ENCODE measurements at places on chromosomes 6 and 20. TPM values are rescaled to one million over a fixed set of nuclear protein-coding genes. Genes with fewer than 3 reads are reported as not detected.

- H3K4me1 ChIP-seq: no peaks in the 10 kb centered on the region
- no peaks in the 10 kb centered on the region for H3K27me3 ChIP-seq
- no peak overlapping the region for H3K4me3 ChIP-seq
- no peaks in the 10 kb centered on the region for H3K36me3 ChIP-seq
- no peak overlapping the region for H3K27ac ChIP-seq
Observed at GRCh38 chr6:113219783-113220182, 637.4 kb upstream of the MARCKS start.

DNA sequence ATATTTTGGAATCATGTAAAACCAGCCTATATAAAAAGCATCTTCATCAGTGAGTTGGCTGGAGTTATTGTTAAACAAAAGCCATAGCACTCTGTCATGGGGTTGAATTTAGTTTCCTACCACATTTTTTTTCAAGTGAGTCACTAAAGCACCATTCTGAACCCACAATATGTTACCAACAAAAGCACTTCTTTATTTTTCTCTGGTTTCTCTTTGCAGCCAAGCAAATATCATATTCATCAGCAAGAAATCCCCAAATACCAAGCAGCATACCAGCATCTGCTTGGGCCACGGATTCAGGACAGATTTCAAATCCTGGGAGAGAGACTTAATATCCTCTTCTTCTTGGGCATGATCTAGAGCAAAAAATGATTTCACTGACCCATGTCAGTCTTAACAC is 441.4 kb downstream of the BCKDHB start:
- no peak for DNase-seq
- no peak overlapping the region for H3K4me3 ChIP-seq
- no peaks in the 10 kb centered on the region for H3K4me1 ChIP-seq
- H3K27me3 ChIP-seq: no peaks in the 10 kb centered on the region
- peak overlapping the region; percentile 49 for H3K27ac ChIP-seq

GRCh38 chr6:14665827-14666724 is 548.5 kb downstream of the CD83 start:
- H3K4me1 ChIP-seq: peaks cover 10% of the 10 kb centered on the region
- no peaks in the 10 kb centered on the region for H3K36me3 ChIP-seq
- no peak for DNase-seq
- H3K4me3 ChIP-seq: no peak overlapping the region
- H3K27me3 ChIP-seq: no peaks in the 10 kb centered on the region
- H3K27ac ChIP-seq: no peak overlapping the region

DNA sequence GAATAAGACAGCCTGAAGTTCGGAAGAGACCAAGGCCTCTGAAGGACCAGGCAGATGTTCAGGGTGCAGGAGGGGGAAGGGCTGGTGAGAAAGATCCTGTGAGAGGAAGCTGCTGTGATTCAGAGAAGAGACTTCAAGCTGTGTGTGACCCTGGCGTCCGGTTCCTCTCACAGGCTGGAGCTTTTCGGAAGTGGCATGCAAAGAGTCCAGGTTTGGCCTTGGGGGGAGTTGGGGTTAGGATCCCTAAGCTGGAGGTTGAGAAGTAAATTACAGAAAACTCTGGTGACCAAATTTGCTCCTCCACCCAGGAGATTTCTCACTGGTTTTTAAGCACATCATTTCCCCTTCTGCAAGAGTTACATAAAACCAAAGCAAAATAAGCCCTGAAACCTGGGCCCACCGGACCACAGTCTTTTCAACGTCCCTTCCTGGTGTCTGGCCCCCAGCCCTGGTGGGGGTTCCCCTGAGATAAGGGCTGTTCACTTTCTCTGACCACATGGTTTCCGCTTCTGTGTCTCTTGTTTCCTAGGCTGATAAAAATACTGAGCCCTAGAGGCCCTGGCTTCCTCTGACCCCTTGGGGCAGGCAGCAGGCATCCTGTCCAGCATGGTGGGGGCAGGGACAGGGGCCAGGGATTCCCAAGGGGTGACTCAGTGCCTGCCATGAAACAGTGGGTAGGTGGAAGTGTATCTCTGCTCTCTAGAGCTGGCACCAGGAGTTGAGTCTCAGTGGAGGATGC is 12.0 kb upstream of the LTA start:
- no peak for DNase-seq
- H3K4me3 ChIP-seq: no peak overlapping the region
- H3K36me3 ChIP-seq: peaks cover 50% of the 10 kb centered on the region
- no peaks in the 10 kb centered on the region for H3K27me3 ChIP-seq
- H3K4me1 ChIP-seq: peaks cover 6% of the 10 kb centered on the region

DNA sequence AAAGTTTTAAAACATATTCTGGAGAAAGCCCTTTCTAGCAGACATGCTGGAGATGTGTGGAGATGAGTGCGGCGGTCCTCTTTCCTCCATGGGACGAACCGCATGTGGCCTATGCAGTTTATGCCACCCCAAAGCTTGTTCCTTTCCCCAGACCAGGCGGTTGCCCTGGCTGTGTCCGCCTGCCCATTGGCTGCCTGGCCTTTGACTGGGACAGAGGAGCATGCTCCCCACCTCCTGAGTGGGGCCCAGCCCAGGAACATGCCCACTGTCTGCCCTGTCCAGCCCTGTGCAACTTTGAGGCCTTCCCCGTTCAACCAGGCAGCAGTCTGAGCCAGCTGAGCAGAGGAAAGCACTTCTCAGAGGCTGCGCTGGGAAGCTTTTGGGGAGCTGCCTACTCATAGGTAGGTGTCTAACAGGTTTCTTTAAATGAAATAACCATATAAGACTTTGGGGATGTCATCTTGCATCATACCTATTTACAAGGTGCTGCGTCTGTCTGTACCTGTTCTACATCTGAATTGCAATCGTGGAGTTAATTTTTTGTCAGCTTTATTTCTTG is 20.6 kb downstream of the FOXC1 start:
- peaks cover 61% of the 10 kb centered on the region for H3K27me3 ChIP-seq
- peaks cover 4% of the 10 kb centered on the region for H3K4me1 ChIP-seq
- H3K27ac ChIP-seq: no peak overlapping the region
- DNase-seq: no peak
- no peaks in the 10 kb centered on the region for H3K36me3 ChIP-seq

GRCh38 chr6:165013701-165014100 is 295.7 kb downstream of the C6orf118 start:
- no peak overlapping the region for H3K27ac ChIP-seq
- no peaks in the 10 kb centered on the region for H3K36me3 ChIP-seq
- H3K27me3 ChIP-seq: no peaks in the 10 kb centered on the region
- H3K4me1 ChIP-seq: no peaks in the 10 kb centered on the region
- no peak for DNase-seq
- no peak overlapping the region for H3K4me3 ChIP-seq

DNA sequence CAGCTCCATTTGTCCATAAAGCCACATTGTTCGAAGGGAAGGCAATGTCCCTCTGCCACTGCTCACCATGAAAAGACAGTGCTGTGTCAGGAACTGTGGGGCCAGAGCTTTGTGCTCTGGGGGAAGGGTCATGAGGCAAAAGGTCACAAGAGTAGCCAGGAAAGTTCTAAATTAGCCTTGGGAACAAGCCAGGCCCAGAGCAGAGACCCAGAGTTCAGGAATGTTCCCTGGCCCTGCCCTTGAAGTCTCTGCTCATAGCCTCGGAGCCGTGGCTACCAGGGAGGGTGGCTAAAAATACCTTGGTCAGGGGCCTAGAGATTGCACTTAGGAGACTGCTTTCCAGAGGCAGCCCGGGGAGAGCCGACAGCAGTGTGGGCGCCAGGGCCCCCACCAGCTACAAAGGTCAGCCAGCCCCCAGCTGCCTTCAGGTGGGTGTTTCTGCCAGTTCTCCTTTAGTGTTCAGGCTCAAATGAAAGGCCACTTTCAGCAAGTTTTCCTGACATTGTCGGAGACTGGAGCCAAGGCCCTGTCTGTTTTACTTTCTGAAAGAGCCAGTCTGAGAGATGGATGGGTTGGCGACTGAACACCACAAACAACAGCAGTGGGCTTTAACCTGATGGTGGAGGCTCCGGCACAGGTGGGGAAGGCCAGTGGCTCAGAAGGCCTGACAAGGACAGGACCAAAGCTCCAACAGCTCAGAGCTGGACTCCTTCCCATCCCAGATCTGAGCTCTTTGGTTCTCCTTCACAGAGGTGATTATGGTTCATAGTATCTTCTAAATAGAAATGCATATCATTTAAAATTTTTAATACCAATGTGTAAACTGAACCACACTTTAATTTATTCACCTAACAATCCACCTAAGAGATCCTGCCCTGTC is 76.2 kb downstream of the CDH26 start:
- no peaks in the 10 kb centered on the region for H3K27me3 ChIP-seq
- DNase-seq: no peak
- no peak overlapping the region for H3K4me3 ChIP-seq
- H3K27ac ChIP-seq: no peak overlapping the region
- no peaks in the 10 kb centered on the region for H3K36me3 ChIP-seq

DNA sequence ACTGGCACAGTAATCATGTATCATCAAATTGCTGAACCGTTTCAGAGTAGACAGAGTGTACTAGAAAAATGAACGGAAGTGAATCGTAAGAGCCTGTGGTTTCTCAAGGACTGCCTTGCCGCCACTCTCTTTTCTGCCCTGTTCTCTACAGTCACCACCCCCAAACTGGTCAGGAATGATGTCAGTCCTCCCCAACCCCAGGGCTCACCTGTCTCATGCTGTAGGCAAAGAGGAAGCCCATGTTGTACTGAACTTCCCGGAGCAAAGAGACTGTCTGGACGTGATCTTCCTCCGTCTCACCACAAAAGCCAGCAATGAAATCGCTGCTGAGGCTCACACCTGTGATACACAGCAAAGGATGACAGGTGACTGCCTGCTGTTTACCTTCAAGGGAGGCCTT is 31.0 kb downstream of the CDK5RAP1 start:
- no peak for DNase-seq
- H3K27me3 ChIP-seq: no peaks in the 10 kb centered on the region
- no peak overlapping the region for H3K27ac ChIP-seq
- H3K4me3 ChIP-seq: no peak overlapping the region

DNA sequence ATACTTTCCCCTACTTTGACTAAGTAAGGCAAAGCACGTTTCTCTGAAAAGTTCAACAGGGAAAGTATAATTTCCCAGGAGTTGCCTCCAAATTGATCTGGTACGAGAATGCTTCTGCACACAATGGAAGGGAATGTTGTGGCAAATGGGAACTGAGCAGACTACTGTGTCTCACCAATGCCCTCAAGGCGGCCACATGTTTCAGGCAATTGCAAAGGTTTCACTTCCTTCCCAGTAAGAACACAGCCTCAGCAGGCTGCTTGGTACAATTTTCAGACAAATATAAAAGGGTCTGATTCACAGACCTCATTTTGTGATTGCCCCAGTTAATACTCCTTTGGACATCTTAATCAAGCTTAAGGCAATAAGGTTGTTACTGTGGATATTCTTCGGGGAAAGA is 71.2 kb downstream of the KIAA0319 start:
- no peak overlapping the region for H3K4me3 ChIP-seq
- H3K36me3 ChIP-seq: peaks cover 5% of the 10 kb centered on the region
- H3K4me1 ChIP-seq: no peaks in the 10 kb centered on the region
- no peak for DNase-seq
- H3K27me3 ChIP-seq: no peaks in the 10 kb centered on the region

DNA sequence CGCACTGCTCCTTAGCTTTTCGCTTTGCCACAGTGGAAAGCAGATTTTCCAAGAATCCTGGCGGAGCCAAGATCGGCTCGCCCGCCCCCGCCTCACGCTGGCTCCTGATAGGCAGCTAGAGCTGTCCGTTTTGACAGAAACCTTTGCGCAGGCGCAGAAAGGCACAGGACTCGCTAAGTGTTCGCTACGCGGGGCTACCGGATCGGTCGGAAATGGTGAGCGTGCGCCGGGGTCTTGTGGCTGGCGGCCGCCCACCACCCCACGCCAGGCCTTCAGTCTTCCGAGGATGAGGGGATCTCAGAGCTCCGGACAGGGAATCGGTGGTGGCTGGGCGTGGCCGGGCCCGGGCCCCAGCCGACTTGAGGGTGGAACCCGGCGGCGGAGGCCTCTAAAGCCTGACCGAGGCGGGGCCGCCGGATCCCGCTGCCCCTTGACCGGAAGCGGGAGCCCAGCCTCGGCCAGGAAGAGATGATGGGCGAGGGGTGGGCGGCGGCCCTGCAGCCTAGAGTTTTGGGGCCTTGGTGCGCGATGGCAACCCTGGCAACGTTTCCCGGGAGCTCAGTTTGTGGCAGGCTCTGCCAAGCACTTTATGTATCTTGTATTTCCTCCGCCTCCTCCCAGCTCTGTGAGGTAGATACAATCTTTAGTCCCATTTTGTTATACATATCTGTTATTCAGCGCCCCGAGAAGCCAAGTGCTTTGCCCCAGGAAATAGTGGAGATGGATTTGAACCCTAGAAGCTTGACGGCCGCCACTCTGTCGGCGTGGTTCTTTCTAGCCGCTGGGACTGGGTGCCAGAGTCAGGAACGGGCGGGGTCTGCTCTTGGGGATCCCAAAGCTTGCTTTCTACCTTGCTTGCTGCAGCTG is at the start of gene DYNLRB1:
TSS of gene DYNLRB1 (plus strand) at position 176 of the 867 bp plus-strand sequence. CDS start at position 213, 37 bp downstream.
- peaks cover 9% of the 10 kb centered on the region for H3K36me3 ChIP-seq
- H3K4me1 ChIP-seq: peaks cover 13% of the 10 kb centered on the region
- peak within 1 kb of the TSS; percentile 92 for H3K27ac ChIP-seq

DNA sequence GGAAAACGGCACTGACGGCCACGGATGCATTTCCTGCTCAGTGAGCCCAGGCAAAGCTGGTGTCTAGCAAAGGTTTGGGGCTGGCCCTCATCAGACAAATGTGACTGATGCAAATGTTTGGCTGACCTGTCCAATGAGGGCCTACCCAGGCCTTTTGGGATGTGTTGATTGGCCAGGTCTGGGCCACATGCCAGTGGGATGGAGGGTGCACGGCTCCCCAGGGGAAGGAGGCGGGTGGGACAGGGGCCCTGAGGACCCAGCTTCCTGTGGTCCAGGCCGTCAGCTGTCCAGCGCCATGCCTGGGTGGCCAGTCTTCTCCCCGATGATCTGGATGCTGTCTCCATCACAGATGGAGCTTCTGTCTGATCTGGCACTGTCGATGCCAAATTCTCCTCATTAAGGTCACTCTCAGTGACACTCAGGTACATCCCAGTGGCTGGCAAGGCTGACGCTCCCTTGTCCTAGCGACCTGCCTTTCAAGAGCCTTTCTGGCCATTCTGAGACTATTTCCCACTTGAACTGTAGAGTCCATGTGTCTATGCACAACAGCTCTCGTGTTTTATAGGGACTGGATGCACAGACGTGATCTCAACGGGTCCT is 43.0 kb downstream of the NTSR1 start:
- peaks cover 3% of the 10 kb centered on the region for H3K36me3 ChIP-seq
- H3K27me3 ChIP-seq: no peaks in the 10 kb centered on the region
- no peaks in the 10 kb centered on the region for H3K4me1 ChIP-seq
- no peak overlapping the region for H3K27ac ChIP-seq

DNA sequence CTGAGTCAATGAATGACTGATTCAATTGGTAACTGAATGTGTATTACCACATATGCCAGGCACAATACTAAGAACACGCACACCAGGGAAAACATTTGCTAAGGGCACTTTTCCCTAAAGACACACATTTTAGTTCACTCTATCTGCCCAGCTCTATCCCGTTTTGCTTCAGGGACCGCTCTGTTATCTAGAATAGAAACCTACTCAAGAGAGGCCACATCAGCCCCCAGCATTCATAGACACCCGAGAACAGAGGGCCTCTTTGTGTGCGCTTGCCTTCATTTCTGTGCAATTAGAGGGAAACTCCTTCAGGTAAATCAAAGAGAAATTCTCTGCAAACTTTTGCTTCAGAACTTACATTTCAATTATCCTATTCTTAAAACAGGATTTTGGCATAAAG is 50.3 kb downstream of the DZANK1 start:
- H3K4me3 ChIP-seq: no peak overlapping the region
- peak; percentile 24 for DNase-seq
- H3K27ac ChIP-seq: no peak overlapping the region
- no peaks in the 10 kb centered on the region for H3K27me3 ChIP-seq
- peaks cover 4% of the 10 kb centered on the region for H3K4me1 ChIP-seq

The FAXC gene
- total RNA-seq: 31.7 TPM

The LAMA5 gene
- total RNA-seq: 15.8 TPM

The UNC5CL gene
- total RNA-seq: 0.72 TPM

The KCNK16 gene
- total RNA-seq: not detected

The NKX2-2 gene
- total RNA-seq: 6.6 TPM

The TMEM181 gene
- total RNA-seq: 31.8 TPM

The PDE7B gene
- 16.3 TPM for total RNA-seq

The VSX1 gene
- total RNA-seq: 0.59 TPM

The SLA2 gene
- 0.39 TPM for total RNA-seq

Measured in spinal cord (tissue), 10 donors.